NK-92 treated with Interleukin-12 subunit alpha and Interleukin-12 subunit beta, amount 100 ng/mL, for 24 hours (cell line): ENCODE measurements at places on chromosomes 6 and 20.

DNA sequence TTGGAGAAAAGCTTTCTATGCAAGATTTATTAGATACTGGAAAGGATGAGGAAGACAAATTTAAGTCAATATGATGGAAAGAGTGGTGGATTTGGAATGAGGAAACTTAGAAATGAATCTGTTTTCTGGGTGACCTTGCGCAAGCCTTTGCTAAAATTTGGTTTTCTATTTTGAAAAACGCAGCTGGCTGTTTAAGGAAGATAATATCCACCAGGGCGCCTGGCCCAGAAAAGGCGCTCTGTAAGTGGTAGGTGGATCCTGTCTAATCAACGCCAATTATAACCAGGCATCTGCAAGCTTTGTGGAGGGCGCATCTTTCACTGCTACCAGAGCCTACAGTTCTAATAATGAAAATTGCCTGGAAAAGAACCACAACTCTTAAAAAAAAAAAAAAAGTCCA lies 398 bp upstream of the SPATS1 start:
- DNase-seq = no peak

DNA sequence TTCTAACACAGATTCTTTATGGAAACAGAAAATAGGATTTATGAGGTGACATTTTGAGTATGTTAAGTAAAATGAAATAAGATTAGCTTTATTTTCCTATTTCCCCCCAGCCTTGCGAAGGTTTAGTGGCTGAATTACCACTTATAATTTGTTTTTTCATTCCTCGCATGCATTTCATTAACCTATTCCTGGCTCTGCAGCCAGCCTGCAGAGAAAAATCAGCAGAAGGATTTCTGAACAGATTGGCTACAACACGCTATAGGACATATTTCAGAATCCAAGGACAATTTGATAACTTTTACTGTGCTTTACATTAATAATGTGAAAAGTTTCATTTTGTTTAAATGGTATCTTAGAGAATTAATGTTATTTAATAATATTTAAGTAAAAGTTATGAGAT lies 162.4 kb upstream of the MMS22L start:
- no peak for DNase-seq

- no peak for DNase-seq
Observed at GRCh38 chr6:149897015-149897697, 757 bp downstream of the RAET1E start.

- no peak for DNase-seq
Observed at GRCh38 chr20:2524709-2525506, 11.5 kb upstream of the TMC2 start.

DNA sequence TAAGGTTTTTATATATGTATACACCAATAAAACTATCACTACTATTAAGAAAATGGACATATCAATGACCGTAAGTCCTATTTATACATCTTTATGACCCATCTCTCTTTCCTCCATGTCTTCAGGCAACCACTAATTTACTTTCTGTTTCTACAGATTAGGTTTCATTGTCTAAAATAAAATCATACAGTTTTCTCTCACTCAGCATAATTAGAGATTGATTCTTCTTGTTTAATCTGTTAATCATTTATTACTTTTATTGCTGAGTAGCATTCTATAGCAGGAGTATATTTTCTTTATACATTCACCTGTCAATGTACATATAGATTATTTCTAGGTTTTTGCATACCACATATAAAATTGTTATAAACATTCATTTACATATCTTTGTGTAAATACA lies 388.0 kb downstream of the RFPL4B start:
- DNase-seq = no peak

GRCh38 chr20:9054176-9054575 lies 14.7 kb upstream of the PLCB4 start:
- no peak for DNase-seq

DNA sequence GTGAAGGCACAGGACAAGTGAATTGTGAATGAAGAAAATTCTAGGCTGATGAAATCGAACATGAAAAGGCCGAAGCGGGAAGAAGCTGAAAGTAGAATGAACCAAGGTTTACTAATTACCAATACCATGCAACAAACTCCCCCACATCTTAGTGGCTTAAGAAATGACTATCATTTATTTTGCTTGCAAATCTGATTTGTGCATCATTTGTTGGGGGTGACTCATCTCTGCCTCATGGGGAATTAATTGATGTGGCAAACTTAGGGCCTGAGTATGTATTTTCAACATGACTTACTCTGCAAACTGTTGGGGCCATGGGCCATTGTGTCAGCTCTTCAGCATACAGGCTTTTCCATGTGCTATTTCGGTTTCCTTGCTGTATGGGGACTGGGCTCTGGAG lies 26.8 kb downstream of the PPP1R14C start:
- DNase-seq = no peak

GRCh38 chr6:111842891-111843290 lies 30.4 kb downstream of the FYN start:
- no peak for DNase-seq
